ENCODE measurements at places on chromosomes 1 and 21.

DNA sequence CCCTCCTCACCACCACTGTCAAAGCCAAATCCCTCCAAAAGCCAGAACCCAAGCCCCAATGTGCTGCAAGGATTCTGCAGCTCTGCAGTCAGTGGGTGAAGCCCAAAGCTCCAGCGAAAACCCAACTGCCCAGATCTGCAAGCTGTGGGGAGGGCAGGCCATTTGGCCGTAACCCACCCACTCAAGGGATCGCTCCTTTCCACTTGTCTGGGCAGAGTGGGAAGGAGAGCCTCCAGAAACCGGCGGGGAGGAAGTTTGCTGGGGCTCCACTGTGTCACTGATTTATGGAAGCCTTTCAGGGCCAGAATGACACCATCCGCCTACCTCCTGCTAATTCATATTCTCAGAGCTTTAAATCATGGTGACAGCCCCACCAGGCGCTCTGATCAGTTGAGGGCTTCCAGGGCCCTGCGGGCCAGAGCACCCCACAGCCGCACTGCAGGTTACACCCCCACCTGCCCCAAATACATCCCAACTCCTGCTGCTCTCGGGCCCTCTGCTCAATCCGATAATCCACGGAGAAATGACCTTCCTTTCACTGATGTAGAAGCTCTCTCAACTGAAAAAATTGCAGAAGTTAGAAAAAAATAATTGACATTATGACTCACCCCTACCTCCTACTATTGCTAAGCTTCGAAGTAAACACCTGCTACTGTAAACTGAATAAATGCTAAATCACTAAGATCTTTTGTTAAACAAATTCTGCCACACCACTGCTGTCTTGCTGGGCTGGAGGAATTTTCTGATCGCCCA is 40.6 kb upstream of the RAB4A start:
- DNase-seq = no peak

GRCh38 chr21:43593078-43593477 is 66.2 kb downstream of the HSF2BP start:
- DNase-seq = no peak

- DNase-seq = no peak
These were observed 60.5 kb upstream of the CR2 start for GRCh38 chr1:207393610-207394009.

DNA sequence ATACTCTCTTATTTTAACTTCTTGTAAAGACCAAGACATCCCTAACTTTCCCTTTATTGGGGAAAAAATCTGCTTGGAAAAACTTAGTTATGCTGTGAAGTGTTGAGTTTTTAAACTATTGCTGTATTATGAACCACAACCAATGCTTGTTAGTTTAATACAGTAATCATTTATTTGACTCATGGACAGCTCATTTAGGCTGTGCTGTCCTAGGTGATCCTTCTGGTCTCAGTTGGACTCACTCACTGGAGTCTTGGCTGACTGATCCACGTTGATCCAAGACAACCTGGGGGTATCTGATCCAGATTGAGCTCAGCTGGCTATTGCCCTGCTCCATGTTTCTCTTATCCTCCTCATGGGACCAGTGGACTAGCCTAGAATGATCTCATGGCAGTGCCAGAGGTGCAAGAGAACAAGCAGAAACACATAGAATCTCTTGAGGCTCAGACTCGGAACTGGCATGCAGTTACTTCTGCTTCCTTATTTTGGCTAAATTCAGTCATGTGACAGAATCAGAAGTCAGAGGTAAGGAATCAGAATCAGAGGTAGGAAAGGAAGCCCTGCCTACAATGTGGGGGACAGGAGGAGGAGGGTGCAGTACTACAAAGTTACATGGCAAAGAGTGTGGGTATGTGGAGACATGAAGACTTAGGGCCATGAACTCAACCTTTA is 156.5 kb downstream of the FGGY start:
- DNase-seq = no peak

GRCh38 chr1:216119600-216119999 is 303.6 kb downstream of the USH2A start:
- DNase-seq = no peak

DNA sequence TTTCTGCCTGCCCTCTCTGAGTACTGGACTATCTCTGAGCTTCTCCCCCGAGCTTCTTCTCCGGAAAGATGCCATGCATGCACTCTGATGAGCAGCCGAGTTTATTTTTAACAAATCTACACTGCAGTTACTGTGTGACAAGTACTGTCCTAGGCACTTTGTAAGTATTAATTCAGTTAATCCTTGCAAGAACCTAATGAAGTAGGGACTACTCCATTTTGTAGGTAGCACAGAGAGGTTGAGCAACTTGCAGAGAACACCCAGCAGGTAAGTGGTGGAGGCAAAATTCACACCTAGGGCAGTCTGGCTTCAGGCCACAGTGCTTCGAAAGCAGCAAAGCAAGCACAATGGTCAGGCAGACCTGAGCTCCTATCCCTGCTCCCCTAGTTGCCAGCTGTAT is 3.8 kb upstream of the TAL1 start:
- DNase-seq = no peak

GRCh38 chr21:44962403-44962966 is 22.7 kb downstream of the SLX9 start:
- DNase-seq = no peak

DNA sequence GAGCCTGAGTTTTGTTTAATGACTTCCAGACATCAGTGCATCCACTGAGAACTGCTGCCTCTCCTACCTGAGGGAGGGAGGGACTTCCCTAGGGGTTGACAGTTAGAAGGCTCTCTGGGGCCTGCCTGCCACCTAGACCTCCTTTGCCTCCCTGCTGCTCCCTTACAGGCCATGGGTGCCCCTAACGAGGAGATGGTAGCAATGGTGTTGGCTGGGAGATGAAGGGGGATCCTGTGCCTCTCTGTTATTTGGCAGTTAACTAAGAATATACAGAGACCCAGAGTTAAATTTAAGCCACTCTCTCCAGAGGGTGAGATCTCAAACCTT is 66.1 kb downstream of the UBE2U start:
- no peak for DNase-seq

GRCh38 chr1:66705110-66705509 is 47.1 kb upstream of the DYNLT5 start:
- DNase-seq = no peak

DNA sequence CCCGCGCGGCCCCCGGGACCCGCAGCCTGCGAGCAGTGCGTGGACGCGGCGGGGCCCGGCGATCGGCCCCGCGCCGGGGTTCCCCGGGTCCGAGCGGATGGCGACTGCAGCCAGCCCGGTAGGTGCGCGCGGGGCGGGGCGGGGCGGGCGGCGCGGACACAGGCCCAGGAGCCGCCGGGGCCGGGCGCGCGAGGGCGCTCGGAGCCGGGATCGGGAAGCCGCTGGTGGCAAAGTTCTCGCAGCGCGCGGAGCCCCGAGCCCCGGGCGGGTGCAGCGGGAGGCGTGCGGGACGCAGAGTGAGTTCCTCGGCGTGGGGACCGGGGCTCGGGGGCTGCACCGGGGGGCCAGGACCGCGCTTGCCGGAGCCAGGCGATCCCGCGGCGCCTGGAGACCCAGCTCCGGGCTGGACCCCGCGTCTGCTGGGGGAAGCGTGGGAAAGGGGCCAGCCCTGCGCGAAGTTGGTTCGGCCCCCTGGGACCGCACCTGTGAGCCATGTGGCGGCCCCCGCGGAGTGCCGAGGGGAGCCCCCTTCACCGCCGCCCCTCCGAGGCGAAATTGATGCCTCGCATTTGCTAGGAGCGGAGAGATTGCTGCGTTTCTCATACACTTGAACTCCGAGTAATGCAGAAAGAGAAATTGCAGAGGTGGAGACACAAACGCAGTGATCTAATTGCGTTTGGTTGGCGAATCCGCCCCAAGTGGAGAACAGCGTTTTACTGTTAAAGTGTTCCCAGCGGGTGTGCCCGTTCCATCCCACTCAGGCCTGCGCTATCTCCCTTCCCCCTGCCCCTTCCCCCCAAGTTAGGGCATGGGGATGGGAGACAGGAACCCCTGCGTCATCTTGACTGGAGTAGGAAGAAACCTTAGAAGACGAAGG is 228.9 kb upstream of the TMEM51 start:
- DNase-seq = no peak

DNA sequence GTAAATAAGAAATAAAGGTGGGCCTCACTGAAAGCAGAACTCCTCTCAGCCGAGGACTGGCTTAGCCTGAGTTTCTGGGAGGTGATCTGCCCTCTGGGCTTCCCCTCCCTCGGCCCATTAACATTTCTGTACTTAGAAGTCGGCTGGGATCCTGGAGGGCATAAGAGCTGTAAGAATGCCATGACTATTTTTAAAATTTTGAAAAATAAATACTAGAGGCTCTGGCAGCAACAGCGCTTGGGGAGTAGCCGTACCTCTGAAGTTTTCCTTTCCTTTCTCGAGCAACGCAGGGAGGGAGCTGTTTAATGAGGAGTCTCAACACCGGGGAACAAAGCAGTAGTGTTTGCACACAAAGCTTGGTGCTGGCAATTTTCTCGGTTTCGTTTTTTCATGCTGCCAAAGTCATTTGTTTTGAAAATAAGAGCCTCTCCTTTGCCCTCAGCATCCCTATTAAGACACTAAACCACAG is 498.7 kb downstream of the SMYD3 start:
- no peak for DNase-seq

DNA sequence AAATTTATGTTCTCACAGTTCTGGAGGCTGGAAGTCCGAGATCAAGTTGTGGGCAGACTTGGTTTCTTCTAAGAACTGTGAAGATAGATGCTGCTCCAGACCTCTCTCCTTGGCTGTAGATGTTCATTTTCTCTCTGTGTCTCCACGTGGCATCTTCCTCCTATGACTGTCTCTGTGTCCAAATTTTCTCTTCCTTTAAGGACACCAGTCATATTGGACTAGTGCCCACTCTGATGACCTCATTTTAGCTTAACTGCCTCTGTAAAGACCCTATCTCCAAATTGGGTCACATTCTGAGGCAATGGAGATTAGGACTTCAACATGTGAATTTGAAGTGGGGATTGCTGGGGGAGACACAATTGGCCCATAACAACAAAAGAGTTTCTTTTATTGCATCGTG is 125.3 kb upstream of the ETS2 start:
- DNase-seq = no peak

GRCh38 chr1:81414488-81415015 is 386.2 kb upstream of the ADGRL2 start:
- no peak for DNase-seq

DNA sequence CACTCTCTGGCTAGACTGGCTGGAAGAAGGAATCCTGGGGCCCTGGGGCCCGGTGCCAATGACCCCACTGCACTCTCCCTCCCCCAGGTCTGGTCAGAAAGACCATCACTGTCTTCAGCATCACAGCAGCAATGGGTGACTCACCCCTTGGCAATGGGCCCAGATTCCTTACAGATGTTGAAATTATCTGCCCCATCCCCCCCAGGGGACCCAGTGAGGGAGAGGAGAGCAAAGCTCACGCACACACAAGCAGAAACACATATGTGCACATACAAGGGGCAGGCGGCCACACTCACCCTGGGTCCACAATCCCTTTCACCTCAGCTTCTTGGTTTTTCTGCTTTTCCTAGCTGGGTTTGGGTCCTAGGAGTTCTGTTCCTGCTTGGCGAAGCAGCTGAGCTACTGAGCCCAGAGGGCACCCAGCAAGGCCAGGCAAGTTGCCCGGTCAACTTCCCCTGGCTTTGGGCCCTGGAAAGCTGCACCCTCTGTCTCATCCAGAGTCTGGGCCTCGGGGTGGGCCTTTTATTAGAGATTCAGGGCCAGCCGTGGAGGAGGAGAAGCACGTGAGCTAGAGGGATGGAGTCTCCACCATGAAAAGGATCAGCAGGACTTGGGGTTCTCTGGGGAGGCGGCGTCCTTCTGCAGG is 2.6 kb downstream of the COL16A1 start:
- DNase-seq = no peak

DNA sequence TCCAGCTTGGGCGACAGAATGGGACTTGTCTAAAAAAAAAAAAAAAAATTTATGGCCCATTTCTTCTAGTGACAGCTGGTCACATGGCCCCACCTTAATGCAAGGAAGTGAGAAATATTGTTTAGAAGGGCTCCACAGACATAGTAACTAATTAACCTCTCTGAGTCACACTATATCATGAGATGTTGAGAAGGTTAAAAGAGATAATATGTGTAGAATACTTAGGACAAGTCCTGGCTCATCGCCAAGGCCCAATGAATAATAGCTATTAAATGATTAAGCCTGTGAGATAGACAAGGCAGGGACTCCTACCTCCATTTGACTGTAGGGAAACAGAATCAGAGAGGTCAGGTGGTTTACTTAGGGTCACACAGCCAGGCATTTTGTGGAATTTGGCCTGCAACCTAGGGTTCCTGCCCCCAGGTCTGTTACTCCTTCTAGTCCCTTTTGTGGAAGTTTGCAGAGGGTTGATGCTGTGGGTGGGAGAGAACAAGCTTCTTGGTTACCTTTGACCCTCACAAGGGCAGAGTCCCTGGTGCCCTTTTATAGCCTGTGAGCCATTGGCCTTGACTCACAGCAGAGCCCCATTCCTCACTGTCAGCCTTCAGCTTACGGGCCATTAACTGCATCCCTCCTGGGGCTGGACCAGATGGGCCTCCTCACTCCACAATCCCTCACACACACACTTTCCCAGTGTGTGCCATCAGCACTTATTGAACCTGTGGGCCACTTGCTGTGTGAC is 48.5 kb downstream of the OPRD1 start:
- DNase-seq = peak; percentile 41

GRCh38 chr1:246608616-246609376 is 42.5 kb downstream of the CNST start:
- DNase-seq = no peak

DNA sequence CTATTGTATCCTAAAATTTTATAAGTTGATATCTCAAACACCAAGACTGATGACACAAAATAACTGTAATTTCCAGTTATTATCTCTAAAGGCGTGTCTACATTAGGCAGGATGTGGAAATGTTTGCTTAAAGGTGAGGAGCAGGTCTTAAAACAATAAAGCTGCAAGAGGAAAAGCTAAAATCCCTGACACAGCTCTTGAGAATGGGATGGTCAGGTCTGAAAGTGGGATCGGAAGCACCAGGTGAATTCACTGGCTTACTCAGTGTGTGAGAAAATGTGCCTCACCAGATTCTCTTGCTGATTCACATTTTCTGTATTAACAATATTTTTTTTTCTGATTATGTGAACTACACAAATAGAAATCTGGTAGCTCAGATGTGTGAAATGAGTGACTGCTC is 421.9 kb upstream of the ADAMTS5 start:
- DNase-seq = no peak

Measured in left renal pelvis (tissue), 4 donors.